ENCODE measurements at places on chromosomes 2 and 18.
A peak's percentile ranks its signal among the peaks of the same experiment; 100 is the strongest.

DNA sequence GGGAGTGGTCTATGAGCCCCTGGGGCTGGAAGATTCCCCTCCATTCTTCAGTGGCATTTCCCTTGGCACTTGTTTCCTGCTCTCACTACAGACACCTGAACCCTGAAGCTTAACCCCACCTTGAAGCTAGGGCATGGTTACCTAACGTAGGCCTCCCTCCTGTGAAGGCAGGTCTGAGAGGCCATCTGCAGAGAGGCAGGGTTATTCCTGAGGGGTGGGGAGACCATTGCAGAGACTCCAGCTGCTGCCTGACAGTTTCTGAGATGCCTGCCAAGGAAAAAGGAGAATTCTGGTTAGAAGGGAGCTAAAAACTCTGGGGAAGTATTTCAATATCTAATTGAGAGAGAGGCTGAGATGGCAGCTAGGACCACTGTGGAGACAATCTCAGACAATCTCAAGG lies 119.3 kb upstream of the NDUFV2 start:
- DNase-seq: no peak

- DNase-seq: no peak
Measured at GRCh38 chr2:197677056-197677455, 1.7 kb upstream of the RFTN2 start.

- DNase-seq: no peak
Measured at GRCh38 chr2:146807568-146808168, 1037.2 kb upstream of the ACVR2A start.

DNA sequence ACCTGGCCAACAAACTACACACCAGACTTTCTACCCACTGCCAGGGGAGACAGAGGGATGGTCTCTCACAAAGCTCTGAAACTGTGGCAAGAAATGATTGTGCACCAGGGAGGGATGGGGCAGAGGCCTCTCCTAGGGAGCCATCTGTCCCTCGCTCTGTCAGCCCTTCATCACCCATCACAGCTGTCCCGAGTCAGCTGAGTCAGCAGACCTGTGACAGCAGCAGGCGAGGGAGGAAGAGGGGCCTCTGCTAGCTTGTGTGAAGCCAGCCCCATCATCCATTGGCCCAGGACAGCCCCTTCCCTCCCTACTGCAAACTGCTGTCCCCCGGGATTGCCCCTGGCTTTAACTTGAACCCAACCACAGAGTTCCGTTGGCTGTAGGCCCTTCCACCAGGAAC lies 5.0 kb downstream of the SH2D6 start:
- DNase-seq: no peak

DNA sequence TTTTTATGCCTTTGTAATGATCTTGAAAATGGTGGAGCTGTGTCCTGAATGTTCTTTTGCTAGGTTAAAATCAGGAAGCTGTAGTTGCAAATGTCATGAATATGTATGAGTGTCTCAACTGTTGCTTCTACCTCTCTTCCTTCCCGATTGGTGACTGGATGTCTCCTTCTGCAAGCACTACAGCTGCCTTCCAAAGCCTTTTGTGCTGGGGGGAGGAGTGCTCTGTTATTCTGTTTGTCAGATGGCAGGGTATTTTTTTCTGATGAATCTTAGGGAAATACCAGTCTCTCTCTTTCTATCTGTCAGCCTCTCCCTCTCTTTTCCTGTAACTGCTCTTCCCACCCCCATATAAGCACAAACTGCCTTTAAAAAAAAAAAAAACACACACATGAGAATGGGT lies 1396.3 kb upstream of the CELF4 start:
- no peak for DNase-seq

DNA sequence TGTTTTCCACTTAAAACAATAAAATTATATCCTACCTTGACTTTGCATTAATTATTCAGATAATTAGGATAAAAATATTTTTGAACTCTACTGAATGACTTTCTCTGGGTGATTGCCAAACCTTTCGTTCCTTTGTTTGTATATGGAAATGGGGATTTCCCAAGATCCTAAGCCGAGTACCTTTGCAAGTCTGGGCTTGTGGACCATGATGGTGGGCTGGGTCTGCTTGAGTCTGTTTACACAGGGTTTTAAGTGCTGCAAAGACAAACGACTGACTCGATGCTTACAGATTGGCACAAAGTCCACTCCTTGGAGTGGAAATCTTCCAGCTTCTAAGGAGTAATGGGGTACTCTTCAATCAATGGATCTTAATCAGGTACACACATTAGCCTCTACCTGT lies 659.5 kb downstream of the TSN start:
- peak; percentile 78 for DNase-seq

DNA sequence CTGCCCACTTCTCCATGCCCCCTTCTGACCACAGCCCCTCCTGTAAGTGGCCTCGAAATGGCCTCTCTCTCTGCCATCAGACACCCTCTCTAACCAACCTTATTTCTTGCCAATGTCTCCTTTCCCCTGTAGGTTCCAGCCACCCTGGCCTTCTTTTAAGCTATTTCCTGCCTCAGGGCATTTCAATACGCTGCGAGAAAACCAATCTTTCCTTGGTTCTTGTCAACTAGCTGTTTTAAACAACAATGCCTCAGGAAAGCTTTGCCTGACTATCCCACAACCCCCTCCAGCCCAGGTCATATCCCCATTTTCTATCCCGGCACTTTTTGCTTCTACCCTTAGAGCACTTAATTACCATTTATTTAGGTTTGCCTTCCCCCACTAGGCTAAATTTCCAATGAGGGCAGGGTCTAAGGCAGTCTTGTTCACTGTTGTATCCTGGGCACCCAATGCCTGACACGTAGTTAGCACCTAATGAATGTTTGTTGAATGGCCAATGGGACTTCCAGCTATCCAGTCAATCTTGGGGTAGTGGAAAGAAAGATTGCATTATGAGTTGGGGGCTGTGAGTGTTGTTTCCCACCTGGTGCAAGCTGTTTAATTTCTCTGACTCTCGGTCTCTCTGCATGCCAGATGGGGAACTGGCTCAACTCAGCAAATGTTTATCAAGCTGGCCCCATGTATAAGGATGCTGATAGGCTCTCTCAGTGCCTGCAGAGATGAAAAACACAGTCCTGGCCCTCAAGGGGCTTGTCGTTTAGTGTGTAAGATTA lies 291.2 kb downstream of the SRBD1 start:
- no peak for DNase-seq

DNA sequence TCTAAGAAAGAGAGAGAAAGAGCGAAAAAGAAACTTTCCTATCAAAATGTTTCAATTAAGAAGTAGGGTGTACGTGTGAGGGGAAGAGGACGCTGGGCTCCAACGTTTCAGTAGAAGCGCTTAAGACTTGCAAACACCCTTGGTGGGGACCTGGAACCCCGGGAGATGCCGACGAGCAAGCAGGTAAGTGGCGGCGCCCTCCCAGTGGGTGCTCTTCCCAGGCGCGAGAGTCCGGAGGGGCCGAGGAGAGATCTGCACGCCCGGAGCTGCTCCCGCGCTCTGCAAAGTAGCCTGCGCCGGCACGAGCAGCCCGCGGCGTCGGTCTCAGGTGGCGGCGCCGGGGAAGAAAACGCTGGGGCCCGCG lies 678 bp upstream of the OTX1 start:
- no peak for DNase-seq

- peak; percentile 76 for DNase-seq
Measured at GRCh38 chr2:101474731-101475384, at the start of gene RFX8. RFX8 (minus strand) TSS chr2:101475112; CDS start chr2:101466848, 8,264 bp downstream.

- DNase-seq: no peak
Measured at GRCh38 chr18:2979871-2980790, 32.8 kb downstream of the LPIN2 start.

GRCh38 chr2:10246370-10246769 lies 56.3 kb upstream of the HPCAL1 start:
- DNase-seq: no peak

DNA sequence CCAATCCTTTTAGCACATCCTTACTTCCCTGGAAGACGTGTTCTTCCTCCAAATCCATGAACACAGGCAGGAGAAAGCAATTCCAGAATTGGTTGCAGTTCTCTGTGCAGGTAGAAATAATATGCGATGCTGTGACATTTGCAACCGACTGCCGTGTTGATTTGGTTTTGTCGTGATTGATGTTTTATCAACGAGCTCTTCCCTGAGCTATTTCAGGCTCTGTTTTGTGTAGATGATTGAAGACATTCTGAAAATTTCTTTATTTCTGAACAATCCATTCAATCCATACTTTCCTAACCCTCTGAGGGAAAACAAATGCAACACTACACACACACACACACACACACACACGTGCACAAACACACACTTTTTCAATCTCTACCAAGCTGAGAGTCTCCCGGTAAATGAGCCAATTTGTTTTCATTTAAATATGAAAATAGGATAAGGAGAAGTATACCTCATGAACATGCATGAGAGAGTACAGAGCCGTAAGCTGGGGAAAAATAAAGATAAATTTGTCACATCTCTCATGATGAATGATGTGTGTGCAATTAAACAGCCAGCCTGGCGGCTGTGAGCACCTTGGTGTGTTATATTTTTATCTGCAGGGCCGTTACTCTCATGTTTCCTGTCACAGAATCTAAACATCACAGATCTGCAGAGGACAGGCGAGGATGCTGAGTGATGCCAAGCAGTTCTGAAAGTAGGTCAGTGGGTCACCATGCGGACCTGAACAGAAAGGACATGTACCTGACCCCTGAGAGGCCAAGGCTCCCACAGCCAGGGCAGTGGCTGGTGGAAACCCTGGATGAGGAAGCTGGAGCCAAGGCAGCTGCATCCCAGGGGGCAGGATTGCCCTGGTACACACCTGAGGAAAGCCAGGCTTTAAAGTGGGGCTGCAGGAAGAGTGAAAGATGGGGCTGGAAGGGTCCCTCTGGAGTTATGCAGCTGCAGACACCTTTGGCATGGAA lies 64.8 kb downstream of the PDCL3 start:
- no peak for DNase-seq

DNA sequence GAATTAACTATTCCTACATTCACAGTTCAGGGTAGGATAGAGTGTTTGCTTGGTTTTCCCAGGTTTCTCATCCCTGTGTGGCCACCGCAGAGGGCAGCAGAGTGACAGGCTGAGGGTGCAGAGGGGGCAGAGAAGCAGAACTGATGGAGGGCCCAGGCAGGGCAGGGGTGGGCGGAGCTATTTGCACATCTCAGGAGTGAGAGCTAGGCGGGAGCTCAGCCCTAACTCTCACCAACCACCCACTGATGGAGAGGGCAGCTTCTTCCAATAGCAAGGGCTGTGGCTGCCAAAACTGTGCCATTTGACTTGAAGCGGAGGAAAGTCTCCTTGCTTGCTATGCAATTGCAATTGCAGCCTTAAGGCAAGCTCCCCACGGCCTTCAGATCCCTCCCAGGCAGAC lies 12.0 kb upstream of the DARS1 start:
- DNase-seq: no peak

DNA sequence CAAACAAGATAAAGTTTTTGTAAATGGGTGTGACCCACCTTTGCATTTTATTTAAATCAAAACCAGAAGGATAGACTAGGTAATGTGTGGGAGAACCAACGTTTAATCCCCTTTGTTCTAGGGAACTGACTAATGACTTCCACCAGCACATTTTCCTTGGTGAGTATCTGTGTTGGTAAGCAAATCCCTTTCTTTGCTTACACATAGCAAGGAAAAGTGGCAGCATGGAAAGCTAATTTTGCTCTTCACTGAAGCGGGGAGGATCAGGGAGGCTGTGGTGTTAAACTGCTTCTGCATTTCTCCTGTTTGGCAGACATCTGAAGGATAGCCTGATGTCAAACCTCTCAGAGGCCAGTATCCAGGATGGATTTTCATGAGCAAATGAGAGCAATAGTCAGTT lies 331.1 kb downstream of the PTPRM start:
- DNase-seq: no peak

DNA sequence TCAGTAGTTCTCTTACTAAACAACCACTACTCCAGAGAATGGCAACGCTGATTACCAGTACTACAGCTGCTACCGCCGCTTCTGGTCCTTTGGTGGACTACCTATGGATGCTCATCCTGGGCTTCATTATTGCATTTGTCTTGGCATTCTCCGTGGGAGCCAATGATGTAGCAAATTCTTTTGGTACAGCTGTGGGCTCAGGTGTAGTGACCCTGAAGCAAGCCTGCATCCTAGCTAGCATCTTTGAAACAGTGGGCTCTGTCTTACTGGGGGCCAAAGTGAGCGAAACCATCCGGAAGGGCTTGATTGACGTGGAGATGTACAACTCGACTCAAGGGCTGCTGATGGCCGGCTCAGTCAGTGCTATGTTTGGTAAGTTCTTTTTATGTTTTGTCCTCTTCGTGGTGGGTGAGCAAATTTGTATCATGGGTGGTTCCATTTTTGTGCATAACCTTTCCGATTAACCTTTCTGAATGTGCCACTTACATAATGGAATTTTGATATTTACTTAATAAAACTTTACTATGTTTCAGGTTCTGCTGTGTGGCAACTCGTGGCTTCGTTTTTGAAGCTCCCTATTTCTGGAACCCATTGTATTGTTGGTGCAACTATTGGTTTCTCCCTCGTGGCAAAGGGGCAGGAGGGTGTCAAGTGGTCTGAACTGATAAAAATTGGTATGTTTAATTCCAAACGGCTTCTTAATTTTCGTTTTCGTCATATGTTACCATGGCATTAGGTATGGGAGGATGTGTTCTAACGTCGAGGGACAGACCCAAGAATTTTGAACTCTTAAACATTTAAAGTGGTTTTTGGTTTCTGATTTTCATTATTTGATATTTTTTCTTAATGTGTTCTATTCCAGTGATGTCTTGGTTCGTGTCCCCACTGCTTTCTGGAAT lies 1.3 kb downstream of the SLC20A1 start:
- no peak for DNase-seq

GRCh38 chr2:102437122-102437521 lies 14.2 kb downstream of the IL18RAP start:
- no peak for DNase-seq

- DNase-seq: peak; percentile 22
Measured at GRCh38 chr2:163736433-163737189, 803 bp upstream of the FIGN start.

- no peak for DNase-seq
Measured at GRCh38 chr18:46156124-46156745, 52.0 kb downstream of the HAUS1 start.

GRCh38 chr2:176234940-176235339 lies 34.3 kb upstream of the MTX2 start:
- no peak for DNase-seq

GRCh38 chr18:56309104-56309503 lies 329.3 kb downstream of the TXNL1 start:
- no peak for DNase-seq

DNA sequence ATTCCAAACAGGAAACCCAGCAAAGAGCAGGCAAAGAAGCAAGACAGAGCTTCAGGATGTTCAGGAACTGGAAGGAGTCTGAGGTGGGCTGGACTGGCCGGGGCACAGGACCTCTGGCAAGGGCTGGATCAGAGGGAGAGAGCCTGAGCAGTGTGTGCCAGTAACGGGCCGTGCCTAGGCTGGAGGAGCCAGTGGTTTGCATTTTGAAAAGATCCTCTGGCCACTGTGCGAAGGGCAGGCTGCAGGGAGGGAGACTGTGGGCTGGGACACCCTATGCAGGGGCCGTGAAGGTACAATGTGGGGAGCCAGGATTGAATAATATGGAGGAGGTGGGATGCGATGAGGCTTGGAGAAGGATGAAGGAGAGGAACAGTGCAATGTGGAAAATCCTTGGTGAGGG lies 6.2 kb upstream of the SDC1 start:
- no peak for DNase-seq

Data from mammary epithelial cell (primary cell).